ELR (cell line): ENCODE measurements at places on chromosomes 5 and 9.

GRCh38 chr9:130857864-130858738, 23.0 kb downstream of the ABL1 start:
- DNase-seq: peak; percentile 86

DNA sequence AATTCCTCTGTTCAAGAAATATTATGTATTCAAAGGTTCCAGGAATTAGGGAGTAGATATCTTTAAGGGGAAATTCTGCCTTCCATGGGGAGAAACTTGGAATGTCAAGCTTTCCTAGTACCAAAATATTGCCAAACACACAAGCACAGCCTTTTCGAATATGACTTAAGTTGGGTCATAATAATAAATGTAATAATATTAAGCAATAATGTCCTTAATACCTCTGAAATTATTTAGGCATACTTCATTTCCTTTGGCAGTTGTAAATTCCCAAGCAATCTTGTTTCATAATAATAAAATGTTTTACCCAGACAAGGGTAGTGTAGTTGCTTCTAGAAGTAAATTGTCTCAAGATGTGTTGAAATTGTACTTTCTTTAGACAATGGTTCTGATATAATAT, 630.3 kb upstream of the CDH18 start:
- no peak for DNase-seq

DNA sequence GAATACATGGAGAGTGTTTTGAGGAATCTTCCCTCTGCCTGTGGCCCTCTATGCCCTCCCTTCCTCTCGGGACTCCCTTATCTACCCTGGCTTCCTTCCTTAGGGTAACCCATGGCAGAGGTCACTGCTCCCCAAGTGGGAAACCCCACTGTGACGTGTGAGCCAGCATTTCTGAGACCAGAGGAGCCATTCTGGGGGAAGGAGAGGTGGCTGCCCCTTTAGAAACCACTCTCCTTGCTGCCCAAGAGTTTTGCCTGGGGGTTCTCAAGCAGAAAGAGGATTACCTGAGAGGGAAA, 23.1 kb downstream of the CCNJL start:
- no peak for DNase-seq

DNA sequence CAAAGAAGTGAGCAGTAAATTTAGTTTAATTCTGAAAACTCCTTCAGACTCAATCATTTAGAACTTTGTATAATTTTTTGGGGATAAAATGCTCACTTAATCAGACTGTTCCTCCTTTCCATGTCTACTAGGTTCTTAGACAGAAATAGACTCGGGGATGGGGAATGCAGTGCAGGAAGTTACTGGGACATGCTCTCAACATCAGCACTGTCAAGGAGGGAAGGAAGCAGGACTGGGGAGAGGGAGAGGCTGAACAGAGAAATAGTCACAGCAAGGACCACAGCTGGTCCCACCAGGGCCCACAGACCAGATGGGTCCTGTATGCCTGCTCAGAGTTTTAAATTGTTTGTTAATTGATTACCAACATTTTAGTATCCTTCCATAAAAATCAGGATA, 310.1 kb upstream of the MSX2 start:
- DNase-seq: no peak

DNA sequence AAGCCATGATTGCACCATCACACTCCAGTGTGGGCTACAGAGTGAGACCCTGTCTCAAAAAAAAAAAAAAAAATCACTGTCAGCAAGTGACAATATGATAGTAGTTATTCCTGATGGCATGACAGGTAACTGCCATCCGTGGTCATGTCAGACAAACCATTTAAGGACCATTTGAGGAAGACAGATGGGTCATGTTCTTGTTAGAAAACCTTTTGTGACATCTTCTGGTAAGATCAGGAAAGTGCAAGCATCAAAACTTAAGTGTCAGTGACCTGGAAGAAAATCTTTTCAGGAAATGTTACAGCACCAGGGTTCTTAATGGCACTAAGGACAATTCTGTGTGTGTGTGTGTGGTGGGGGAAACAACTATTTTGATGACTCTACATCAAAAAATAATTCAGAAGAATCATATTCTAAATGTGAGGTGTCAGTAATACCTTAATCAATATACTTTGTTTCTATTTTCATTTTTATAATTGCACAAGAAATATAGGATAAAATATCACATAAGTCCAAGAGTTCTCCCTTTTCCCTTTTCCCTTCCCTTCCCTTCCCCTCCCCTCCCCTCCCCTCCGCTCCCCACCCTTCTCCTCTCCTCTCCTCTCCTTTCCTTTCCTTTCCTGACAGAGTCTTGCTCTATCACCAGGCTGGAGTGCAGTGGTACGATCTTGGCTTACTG, 17.8 kb downstream of the SLC38A9 start:
- peak; percentile 60 for DNase-seq

- peak; percentile 54 for DNase-seq
Measured at GRCh38 chr5:68464424-68464823, 248.9 kb downstream of the PIK3R1 start.

DNA sequence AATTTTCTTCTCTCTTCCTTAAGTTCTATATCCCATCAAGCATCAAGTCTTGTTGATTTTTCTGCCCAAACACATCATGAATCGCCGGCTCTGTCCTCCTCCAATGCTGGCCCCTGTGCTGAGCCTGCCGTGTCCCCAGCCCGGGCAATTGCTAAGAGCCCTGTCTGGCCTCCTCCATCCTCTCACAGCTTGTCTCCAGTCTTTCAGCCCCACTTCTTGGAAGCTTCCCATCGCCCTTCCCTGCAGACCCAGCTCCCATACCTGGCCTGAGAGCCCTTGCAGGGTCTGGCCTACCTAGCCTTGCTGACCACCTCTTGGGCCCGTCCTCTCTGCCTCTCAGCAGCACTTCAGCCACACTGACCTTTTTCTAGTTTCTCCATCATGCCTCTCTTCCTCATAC, 61.9 kb downstream of the COL15A1 start:
- no peak for DNase-seq

- no peak for DNase-seq
Measured at GRCh38 chr5:179866241-179867078, 7.8 kb upstream of the MRNIP start.

GRCh38 chr5:141135030-141135717, at the start of gene PCDHB5:
Gene PCDHB5 (plus strand): TSS chr5:141135206. CDS start chr5:141135435, 229 bp downstream.
- peak; percentile 23 for DNase-seq

- DNase-seq: no peak
Measured at GRCh38 chr5:139709582-139710318, 61.6 kb downstream of the CXXC5 start.

GRCh38 chr5:171801-172331, 19.4 kb upstream of the LRRC14B start:
- DNase-seq: no peak

DNA sequence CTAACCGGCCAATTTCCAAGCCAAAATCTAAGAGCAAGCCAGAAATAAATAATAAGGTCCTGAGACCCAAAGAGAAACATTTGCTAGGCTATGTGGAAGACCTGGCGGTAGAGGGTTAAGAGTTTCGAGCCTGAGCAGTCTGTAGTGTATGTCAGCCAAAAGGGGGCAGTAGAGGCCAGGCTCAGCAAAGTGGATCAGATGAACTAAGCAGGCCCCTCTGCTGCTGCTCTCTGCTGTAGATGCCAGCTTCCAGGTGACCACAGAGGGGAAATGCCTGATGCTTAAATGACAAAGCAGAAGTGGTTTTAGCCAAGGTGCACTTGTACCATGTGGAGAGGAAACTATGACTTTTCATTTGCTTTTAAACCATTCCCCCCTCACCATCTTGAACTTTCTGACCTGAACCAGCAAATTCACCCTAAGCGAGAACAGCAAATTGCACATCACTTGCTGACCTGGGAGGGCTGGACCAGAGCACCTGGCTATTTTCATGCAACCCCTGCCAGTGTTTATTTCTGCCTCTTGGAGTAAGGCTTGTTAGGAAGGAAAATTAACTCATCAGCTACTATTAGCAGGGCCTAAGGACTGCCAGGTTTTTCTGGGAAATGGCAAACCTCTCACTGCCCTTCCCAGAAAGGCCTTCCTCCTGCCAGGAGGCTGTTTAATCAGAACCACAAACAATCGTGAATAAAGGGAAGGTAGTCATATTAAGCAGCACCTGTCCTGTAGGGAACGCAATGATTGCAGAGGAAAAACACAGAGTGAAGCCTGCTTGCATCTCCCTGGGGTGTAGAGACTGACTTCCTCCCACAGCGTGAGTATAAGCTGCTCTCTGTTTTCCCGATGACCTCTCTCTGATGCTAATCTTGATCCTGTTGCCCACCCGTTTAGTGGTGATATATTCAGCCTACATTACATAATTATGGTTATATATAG, 818.2 kb downstream of the TLR4 start:
- peak; percentile 67 for DNase-seq

- peak; percentile 19 for DNase-seq
Measured at GRCh38 chr9:94697972-94698581, 28.4 kb upstream of the AOPEP start.

DNA sequence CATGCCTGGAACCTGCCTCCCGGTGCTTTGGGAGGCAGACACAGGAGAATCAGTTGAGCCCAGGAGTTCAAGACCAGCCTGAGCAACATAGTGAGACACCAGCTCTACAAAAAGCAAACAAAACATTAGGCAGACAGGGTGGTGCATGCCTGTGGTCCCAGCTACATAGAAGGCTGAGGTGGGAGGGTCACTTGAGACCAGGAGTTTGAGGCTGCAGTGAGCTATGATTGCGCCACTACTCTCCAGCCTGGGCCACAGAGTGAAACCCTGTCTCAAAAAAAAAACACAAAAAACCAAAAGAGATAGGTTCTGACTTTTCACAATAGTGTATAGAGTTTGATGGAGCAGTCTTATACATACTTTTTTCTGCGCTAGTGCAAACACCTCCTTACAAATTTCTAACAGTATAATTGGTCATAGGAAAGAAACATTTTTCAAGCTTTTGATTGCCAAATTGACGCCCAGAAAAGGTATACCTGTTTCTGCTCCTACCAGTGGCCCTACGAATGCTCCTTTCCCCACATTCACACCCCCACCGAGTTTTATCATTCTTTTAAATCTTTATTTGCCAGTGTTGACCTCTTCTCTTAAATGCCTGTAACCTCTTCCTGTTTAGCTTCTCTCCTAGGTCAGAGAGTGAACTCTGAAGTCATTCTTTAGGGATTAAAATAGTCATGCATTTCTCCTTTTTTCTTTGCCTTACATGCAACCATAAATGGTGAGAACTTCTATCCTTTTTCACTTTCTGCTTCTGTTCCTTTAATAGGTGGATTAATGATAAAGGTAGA, 7.5 kb downstream of the DOCK8 start:
- DNase-seq: no peak
